ENCODE measurements at places on chromosomes 3 and 15.

GRCh38 chr15:66771351-66771650 lies 69.3 kb downstream of the SMAD6 start:
- no peak for DNase-seq

DNA sequence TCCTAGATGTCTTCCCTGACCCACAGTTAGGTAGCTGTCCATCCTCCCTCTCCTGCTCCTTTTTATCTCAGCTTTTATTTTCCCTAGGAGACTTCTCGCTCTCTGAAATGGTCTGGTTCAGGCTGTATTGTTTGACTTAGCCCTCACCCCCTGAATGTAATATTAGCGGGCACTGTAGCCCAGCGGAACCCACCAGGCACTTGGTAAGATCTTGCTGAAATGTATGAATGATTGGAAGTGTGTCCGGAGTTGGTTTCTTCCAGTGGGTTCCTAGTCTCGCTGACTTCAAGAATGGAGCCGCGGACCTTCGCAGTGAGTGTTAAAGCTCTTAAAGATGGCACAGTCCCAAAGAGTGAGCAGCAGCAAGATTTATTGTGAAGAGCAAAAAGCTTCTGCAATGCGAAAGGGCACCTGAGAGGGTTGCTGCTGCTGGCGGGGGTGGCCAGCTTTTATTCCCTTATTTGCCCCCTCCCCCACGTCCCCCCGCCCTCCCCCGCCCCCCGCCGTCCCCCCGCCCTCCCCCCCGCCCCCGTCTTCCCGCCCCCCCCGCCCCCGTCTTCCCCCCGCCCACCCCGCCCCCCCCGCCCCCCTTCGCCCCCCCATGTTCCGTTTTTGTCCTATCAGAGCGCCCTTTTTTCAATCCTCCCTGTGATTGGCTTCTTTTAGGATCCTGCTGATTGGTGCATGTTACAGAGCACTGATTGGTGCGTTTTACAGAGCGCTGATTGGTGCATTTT lies 694 bp upstream of the EEFSEC start:
- no peak for DNase-seq

DNA sequence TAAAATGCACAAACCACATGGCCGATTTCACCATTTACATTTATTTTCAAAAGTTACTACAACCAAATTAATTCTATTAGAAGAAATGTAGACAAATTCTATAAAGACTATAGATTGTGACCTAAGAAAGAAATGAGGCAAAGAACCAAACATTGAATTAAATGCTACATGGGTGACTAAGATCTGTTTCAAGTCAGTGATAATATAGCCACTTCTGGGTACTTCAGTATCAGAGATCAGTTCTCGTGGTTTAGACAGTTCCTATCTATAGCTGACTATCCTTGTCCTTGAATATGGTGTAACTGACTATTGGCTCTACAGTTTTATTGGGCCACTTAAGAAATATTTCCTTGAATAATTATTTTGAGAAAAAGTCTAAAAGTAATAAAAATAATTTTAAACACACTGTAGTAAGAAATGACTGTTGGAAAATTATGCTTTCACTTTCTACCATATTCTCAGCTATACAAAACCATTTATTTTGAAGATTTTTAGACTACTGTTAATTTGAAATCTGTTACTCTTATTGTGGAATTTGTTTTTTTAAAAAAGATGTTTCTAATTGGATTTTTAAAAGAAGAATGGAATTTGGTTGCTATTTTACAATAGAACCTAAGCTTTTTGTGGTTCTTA lies 14.1 kb downstream of the KCNMB3 start:
- no peak for DNase-seq

DNA sequence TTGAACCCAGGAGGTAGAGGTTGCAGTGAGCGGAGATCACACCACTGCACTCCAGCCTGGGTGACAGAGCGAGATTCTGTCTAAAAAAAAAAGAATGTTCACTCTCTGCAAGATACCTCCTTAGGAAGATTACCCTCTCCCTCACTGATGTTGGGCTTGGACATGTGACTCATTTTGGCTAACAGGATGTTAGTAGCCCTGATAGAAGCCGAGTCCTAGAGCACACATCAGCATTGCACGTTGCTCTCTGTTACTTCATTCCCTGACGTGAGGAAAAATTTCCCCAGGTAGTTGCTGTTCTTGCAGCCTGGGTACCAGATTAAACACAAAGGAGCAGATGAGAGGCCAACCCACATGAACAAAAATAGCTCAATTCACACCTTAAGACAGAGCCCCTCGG lies 78.1 kb upstream of the PRICKLE2 start:
- DNase-seq: no peak

DNA sequence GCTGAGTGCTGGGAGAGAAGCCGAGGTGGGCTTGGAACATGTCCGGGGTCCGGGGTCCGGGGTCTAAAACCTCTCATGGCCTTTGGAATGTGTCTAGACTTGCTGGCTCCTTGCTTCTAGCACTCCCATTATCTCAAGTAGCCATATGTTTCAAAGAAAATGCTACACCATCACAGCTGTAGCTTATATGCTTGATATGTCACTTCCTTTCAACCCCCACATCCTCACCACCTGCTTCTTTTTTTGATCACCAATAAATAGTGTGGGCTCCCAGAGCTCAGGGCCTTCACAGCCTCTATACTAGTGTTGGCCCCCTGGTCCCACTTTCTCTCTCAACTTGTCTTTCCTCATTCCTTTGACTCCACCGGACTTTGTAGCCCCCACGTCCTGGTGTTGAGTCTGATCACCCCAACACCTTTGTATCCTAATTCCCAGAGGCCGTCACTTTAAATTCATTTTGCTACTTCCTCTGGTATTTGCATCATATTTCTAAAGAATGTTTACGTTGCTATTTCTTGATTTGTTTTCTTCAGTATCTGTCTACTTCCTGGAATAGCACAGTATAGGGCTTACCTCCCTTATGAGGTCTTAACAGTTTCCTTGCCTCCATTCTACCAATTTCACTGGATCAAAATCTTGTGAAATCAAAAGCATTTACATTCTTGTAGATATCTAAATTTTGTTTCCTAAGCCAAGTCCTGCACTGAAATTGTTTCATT lies 71.9 kb upstream of the CHRNB4 start:
- DNase-seq: no peak

GRCh38 chr15:36126194-36126593 lies 453.2 kb upstream of the CDIN1 start:
- no peak for DNase-seq

DNA sequence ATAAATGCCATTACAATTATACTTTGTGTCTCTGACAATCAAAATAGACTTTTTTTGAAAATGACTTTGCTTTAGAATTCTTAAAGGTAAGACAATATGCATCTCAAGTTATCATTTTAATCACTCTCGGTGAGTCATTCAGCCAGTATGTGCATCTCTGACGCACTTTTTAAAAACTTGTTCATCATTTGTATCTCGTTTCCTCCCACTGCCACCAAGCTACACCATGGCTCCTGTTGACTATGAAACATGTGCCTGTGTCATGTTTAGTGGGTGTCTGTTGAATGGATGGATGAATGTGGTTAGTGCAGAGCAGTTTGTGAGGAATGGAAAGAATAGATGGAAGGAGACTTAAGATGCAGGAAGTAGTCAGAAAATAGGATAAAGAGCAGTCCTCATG lies 68.6 kb downstream of the ARPP21 start:
- no peak for DNase-seq

GRCh38 chr15:65066001-65066634 lies 1.7 kb downstream of the RASL12 start:
- DNase-seq: no peak

GRCh38 chr3:28328188-28329151 lies 20.1 kb upstream of the ZCWPW2 start:
- no peak for DNase-seq

DNA sequence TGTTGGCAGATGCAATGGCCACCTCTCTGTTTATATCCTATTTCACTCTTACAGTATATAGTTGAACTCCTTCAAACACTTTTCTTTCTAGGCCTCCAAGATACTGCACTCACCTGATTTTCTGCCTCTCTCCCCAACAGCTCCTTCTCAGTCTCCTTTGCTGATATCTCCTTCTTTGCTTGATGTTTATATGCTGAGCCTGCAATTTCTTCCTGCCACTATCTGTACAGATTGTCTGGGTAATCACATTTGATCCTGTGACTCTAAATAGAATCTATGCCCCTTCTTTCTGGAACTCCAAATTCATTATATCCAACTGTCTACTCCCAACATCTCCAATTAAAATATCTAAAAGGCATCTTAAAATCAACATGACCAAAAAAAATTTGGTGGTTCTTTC lies 165.5 kb upstream of the PFN2 start:
- DNase-seq: no peak

All from upper lobe of left lung (tissue), 6 donors.